Coronary artery (tissue), 2 donors: ENCODE measurements at places on chromosomes 3 and 15.

GRCh38 chr3:184503647-184504046 is 57.9 kb upstream of the EPHB3 start:
- DNase-seq, result no peak

DNA sequence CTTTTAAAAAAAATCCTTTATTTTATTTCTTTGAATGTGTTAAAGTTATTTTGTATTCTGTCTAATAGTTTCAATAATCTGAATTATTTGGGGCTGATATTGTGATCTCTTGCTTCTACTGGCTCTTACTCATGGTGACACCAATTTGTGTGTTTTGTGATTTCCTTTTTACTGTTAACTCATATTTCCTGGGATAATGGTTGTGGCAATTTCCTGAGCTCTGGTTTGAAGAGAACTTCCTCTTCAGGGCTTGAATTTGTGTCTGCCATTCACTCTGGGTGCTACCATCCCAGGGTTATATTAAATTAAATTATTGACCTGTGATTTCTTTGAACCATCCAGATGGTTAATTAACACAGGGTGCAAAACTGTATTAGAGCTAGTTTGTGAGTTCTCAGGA is 60.4 kb upstream of the RNF7 start:
- DNase-seq, result no peak

DNA sequence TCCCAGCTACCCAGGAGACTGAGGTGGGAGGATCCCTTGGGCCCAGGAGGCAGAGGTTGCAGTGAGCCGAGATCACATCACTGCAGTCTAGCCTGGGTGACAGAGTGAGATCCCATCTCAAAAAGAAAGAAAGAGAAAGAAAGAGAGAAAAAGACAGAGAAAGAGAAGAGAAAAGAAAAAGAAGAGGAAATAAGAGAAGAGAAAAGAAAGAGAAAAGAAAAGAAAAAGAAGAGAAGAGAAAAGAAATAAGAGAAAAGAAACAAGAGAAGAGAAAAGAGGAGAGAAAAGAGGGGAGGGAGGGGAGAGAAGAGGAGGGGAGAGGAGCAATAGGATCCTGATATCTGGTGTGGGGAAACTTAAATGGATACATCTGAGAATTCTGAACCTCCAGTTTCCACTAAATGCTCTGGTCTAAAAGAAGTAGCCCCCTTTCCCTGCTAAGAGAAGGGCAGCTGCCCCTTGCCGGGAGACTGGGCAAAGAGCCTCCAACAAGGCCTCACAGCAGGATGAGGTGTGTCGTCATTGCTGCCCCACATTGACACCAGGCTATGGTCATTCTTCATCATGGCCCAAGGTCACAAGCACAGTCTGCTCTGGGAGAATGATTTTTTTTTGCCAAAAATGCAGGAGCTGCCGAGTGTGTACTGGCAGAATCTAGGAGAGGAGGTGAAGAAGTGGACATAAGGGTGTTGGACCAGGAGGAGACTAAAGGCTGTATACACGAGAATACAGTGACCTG is 21.1 kb upstream of the COMMD4 start:
- no peak for DNase-seq

DNA sequence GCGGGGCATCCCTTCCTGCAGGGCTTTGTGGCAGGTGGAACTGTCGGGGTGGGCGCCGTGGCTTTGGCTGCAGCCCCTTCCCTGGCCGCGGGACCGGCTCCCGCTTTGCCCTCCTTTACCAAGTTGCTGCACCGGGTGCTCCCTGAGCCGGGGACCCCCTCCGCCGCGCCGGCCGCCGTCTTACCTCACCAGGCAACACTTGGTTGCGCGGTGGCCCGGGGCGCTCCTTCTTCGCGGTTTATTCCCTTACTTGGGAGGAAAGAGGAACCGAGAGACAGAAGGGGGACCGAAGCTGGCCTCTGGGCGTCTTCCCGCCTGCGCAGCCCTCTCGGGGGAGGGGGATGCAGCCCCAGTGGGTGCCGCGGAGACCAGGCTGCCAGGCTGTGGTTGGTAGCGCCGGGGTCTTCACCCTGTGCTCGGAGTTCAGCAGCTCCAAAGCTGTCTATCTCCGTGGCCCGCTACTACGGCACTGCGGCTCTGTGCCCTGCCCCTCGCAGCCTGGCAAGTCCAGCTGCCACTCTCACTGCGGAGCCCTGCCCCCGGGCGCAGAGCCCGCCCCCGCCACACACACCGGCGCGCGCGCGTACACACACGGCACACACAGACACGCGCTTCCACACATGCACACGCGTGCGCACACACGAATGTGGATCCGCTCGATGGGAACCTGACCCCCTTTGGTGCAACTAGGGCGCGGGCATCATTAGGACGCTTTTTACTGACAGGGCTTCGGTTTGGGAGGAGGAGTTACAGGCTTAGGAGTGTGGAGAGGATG is at the start of gene DGKG:
Gene DGKG (minus strand): TSS at position 473 of the 775 bp plus-strand sequence. CDS start 41,775 bp downstream, outside the sequence.
- peak; percentile 81 for DNase-seq

GRCh38 chr15:74245342-74245931 is 9.3 kb downstream of the CCDC33 start:
- no peak for DNase-seq
